Fibroblast of skin of abdomen (primary cell): ENCODE measurements at places on chromosomes 5 and 9.

- no peak for DNase-seq
These were observed 530 bp downstream of the BBLN start for GRCh38 chr9:128160603-128160987.

GRCh38 chr5:88238732-88239131 lies 29.9 kb downstream of the TMEM161B start:
- no peak for DNase-seq

- no peak for DNase-seq
These were observed 291.5 kb downstream of the ZSWIM6 start for GRCh38 chr5:61623401-61624069.

DNA sequence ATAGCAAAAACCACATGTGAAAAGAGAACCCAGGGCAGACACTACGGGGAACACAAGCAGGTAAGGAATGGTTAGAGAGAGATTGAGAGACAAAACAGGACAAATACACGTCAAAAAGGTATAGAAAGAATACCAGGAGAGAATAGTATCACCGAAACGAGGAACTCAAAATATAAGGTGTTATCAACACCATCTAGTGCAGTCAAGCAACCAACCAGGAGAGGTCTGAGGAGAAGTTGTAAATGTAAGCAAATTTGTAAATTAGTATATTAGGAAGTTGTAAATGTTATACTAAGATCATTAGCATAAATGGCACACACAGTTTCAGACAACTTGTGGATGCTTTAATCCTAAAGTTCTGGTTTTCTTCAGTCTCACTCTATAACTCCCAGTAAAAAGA lies 355.5 kb downstream of the EBF1 start:
- no peak for DNase-seq

GRCh38 chr5:42691413-42691937 lies 65.1 kb upstream of the CCDC152 start:
- peak; percentile 2 for DNase-seq

DNA sequence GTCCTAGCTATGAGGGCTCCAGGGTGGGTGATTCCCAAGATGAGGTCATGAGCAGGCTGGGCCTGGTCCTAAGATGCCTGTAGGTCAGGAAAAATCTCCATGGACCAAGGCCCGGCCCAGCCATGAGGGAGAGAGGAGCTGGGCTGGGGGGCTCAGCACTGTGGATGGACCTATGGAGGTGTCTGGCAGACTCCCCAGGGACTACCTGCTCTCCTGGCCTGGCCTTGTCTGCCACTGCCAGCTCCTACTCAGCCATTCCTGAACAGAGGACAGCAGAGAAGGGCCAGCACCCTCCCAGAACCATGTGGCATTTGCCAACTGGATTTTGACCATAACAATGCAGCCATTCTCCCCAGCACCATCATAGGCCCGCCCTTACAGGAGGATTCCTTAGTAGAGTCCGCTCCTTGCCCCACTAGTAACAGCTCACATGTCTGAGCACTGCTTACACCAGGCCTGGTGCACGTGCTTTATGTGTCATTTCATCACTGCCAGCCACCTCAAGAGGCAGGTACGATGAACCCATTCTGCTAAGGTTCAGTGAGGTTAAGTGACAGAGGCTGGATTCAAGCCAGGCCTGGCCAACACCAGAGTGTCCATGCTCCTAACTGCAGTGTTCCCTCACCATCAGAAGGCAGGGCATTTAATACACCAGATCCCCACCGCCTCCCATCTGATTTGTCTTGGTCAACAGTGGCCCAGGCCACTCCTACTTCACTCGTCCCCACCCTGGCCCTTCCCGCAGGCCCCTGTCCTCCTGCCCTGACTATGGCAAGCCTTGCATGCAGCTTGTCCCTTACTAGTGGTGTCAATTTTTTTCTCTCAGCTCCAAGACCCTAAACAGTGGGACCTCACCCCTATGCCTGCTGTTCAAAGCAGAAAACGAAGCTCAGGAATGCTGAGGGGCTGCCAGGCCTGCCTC lies 669 bp downstream of the IL13 start:
- DNase-seq, result no peak

DNA sequence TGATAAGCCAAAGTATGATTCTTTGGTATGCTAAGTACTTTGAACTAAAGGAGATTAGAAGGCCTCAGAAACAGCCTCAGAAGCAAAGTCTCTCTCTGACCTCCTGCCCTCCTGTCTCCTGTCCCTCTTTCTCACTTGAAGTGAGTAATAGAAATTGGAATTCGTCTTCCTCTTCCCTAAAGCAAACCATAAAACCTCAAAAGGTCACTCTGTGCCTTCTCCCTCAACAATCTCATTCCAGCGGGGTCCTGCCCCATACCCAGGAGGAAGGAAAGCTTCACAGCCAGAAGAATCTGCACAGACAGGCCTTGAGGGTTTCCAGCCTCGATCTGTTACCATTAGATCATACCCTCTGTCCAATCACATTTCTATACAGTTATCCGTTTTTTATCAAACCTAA lies 87.8 kb downstream of the HAPLN1 start:
- DNase-seq, result peak; percentile 48

- no peak for DNase-seq
These were observed 15.4 kb upstream of the UBAC1 start for GRCh38 chr9:135976531-135976930.

GRCh38 chr5:61277190-61277589 lies 54.9 kb upstream of the ZSWIM6 start:
- DNase-seq, result peak; percentile 60

DNA sequence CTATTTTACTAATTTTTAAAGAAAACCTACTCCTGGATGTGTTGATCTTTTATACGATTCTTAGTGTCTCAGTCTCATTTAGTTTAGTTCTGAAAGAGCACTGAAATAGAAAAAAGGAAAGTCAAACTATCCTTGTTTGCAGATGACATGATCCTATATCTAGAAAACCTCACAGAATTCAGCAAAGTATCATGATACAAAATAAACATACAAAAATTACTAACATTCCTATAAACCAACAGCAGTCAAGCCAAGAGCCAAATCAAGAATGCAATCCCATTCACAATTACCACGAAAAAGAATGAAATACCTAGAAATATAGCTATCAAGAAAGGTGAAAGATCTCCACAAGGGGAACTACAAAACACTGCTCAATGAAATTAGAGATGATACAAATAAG lies 225.8 kb upstream of the CDH18 start:
- no peak for DNase-seq

DNA sequence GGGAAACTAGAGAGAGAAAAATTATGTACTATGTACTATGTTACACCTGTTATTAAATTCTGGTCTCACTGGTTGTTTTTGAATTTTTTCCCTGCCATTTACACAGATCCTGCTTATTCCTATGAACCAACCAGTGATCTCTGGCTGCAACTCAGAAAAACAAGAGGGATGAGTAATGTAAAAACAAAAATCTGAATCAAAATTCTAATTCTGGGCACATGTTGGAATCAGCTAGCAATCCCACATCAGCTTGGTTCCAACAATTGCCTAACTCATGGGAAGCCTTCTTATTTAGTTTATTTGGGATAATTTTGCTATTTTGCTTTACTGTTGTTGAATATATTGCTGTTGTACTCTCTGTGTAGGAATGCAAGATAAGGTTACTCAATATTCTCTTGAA lies 78.3 kb downstream of the PLK2 start:
- no peak for DNase-seq

GRCh38 chr5:151580858-151581257 lies 10.3 kb downstream of the FAT2 start:
- no peak for DNase-seq

- no peak for DNase-seq
These were observed 142.1 kb downstream of the MLLT3 start for GRCh38 chr9:20480249-20480648.

DNA sequence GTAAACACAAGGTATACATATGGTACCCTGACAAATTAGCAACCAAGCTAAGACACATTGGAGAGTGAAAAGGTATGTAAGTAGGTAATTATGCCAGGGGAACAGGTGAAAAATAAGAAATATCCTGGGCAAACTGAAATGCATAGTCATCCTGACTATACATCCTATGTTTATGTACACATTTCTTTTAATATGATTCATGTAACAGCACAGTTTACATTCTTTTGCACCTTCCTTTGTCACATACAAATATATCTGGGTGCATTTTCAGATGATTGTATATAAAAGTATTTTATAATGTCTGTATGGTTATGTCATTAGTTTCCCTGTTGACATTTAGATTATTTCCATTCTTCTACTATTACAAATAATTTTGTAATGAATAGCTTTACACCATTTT lies 1146.9 kb downstream of the EFNA5 start:
- DNase-seq, result no peak

- DNase-seq, result no peak
These were observed 202.8 kb downstream of the SPOCK1 start for GRCh38 chr5:137296213-137296781.

DNA sequence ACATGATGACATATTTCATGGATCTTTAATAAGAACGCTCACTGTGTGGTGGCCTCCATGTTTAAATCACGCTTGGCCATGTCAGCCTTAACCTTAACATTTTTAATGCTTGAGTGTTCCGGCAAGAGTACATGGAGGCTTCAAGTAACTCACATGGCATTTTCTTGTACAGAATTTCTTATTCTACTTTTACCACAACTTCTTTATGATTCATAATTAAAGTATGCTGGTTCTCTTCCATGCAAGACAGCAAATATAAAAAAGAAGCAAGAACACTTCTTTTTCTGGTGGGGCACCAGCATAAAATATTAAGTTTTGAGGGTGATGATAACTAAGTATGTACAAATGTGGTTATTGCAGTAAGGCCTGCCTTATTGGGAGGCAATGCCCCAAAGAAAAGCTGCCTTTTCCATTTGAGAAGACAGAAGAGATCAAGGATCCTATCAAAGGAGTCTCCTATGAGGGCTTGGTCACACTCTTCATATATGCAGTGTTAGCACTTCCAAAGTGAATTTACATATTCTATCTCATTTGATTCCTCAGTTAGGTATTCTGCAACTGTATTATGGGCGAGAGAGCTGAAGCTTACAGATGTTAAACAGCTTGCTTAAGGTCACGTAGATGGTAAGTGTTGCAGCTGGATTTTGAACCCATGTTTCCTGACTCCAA lies 382.7 kb upstream of the MEF2C start:
- peak; percentile 97 for DNase-seq

DNA sequence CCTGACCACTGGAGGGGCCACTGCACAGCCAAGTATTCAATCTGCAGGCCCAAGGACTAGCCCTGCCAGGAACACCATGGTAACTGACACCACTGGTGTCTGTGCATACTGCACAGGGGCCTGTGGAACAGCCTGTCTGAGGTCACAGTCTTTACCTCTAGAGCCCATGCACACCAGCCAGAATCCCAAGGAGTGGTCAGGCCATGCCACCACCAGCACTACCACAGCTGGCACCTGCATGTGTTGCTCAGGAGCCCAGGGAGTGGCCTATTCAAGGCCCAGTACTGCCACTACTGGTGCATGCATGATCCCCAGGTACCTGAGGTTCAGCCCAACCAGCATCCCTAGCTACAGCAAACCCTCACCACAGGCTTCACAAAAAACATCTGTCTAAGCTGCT lies 546.0 kb upstream of the RGMB start:
- no peak for DNase-seq

DNA sequence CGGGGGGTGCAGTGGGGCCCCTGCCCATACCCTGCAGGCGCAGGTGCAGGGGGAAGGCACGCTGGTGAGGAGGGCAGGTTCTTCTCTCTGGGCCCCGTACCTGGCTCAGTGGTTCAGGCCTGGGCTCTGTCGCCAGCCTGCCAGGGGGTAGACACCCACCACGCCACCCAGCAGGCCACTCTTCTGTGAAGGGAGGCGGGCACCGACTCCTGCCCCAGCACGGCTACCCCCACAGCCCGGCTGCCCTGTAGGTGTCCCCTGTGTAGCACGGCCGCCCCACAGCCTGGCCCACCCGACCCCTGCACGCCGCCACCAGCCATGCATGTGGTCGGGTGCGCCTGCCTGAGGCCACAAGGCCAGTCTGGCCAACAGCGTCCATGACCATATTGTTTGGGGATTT lies 1.7 kb downstream of the LCN6 start:
- no peak for DNase-seq

- DNase-seq, result peak; percentile 80
These were observed 5.8 kb upstream of the C5orf52 start for GRCh38 chr5:157665467-157666070.

DNA sequence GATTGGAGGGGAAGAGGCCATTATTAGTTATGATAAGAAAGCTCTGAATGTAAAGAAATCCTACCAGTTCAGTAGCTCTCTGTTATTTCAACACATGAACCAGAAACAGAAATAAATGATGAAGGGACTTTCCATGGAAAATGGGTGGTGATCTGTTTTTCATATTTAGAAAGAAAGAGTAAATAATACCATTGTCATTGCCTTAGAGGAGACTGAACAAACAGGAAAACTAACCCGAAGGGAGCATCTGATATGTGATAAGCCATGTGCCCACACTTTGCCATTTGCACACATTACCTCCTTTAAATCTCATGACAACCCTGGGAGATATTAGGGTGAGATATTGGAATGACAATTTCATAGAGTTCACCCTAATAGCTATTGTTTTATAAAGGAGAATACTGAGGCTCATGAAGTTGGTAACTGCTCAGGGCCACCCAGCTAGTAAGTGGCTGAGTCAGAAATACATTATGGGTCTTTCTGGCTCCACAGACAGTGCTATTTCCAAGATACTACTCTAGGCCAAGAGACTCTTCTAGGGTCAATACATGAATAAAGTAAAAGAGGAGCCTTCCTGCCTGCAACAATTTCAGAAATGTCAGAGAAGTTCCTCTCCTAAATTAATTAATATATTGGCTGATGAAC lies 111.0 kb upstream of the SLIT3 start:
- DNase-seq, result peak; percentile 45

DNA sequence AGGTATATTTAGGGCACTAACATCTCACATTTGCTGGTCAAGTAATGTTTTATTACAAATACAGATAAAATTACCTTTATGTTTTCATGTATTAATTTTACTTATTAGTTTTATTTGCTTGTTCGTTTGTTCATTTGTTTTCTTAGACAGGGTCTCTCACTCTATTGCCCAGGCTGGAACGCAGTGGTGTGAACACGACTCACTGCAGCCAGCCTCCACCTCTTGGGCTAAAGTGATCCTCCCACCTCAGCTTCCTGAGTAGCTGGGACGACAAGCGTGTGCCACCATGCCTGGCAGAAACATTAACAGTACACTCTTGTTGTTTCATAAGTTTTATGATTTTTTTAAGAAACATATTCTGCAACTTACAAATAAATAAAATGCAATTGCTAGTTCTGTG lies 123.2 kb downstream of the ZNF608 start:
- no peak for DNase-seq

DNA sequence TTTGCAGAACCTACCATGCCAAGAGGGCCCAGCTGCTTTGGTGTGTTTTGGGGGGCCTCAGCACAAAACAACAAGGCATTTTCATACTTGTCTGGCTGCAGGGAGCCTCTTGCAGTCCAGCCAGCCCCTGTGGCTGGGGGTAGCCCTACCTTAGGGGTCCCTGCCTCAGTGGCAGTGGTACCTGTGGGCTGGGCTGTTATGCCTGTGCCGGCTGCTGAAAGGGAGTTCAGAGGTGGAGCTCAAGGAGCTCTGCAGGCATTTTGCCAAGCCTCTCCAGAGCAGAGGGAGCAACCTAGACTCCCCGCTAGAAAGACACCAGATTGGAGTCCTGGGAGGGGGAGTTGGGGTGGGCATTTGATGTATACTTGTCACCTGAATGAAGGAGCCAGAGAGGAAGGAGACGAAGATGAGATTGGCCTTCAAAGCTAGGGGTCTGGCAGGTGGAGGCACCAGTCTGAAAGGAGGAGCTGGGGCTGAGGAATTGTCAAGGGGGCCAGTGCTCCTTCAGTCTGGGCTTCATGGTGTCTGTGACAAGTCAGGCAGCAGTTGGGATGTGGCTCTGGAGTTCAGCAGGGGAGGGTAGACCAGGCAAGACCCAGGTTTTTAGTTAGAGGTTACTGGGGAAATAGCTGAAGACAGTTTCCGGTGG lies 1.5 kb downstream of the SHROOM1 start:
- no peak for DNase-seq

GRCh38 chr9:130311408-130312140 lies 46.0 kb downstream of the HMCN2 start:
- no peak for DNase-seq
